ENCODE measurements at places on chromosomes 7 and 10. TPM values are rescaled to one million over a fixed set of nuclear protein-coding genes. Genes with fewer than 3 reads are reported as not detected.

GRCh38 chr7:16344927-16345326, 76.4 kb downstream of the CRPPA start:
- DNase-seq, result no peak

GRCh38 chr10:10313149-10313835, 704.4 kb upstream of the CELF2 start:
- DNase-seq, result no peak

DNA sequence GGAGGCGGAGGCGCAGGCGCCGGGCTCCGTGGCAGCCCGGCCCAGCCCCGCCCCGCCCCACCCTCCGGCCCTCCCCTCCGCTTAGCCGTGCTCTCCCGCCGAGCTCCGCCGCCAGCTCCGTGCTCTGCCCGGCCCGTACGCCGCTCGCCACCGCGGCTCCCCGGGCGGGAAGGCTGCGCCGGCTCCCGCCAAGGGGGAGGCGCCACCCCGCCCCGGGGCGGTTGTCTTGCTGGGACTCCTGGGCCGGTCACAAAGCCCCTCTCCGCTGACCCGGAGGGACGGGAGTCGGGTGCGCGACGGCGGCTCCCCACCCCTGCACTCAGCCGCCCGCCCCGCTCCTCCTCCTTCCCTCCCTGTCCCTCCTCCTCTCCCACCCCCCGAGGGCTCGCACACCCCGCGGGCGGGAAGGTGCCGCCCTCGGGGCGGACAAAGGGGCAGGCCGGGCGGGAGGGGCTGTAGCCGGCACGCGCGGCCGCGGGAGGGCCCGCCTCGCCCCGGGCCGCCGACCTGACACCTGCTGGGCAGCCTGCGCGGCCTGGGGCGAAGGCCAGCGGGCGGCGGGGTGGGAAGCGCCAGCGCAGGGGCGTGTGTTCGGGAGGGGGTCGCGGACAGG, 11.5 kb upstream of the SP8 start:
- DNase-seq, result peak; percentile 29

DNA sequence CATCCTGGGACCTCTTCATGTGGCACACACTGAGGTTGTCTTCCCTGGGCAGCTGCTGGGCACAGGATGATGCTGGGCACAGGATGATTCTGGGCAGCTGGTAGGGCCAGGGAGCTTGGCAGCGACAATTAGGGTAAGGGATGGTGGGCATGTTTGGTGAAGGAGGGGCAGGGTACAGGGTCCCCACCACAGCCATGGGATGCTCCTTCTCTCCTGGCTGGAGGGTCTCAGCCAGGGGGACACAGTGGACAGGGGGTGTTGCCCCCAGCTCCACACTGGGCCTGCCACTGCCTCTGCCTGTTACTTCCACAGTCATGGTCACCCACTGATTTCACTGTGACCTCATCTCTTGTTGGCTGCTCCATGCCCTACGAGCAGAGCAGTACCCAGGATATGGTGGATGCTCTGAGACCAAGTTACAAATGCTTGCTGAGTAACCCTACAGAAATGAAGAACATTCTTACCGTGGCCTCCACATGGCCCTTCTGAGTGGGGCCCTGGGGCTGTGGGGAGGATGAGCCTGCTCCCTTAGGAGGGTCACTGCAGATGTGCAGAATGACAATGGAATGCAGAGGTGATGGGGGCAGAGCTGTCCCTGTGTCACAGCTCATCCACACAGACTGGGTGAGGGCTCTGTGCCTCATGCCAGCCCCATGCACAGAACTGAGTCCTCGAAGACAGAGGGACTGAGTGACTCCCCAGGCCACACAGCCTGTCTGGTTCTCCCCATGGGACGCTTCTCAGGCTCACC, 28.4 kb upstream of the RET start:
- no peak for DNase-seq

DNA sequence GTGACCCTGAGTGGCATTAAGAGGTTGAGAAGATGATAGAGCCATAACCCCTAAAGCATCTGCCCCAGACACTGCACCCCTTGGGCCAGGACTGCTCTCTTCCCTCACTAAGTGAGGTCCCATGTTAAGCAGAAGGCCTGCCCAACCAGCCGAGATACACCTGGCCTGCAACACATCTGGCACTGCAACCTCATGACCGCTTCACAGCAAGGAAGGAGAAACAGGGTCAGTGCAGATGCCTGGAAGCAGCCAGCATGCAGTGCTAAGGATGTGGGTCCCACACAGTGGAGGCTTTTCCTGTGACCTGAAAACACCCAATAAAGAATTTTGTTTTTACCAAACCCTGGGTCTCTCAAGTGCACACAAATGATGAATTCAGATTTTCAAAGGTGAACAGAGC, 7.4 kb downstream of the NOD1 start:
- no peak for DNase-seq

GRCh38 chr7:46360811-46361210, 439.7 kb upstream of the IGFBP3 start:
- DNase-seq, result no peak

- DNase-seq, result no peak
These were observed 39.9 kb downstream of the PHYHIPL start for GRCh38 chr10:59216178-59216869.

DNA sequence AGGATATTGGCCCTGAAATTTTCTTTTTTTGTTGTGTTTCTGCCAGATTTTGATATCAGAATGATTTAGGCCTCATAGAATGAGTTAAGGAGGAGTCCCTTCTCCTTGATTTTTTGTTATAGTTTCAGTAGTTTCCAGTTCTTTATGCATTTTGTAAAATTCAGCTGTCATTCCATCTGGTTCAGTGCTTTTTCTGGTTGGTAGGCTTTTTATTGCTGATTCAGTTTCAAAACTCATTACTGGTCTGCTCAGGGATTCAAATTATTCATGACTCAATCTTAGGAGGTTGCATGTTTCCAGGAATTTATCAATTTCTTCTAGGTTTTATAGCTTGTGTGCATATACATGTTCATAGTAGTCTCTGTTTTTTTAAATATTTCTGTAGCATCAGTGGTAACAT, 10.1 kb upstream of the TMEM196 start:
- DNase-seq, result no peak

GRCh38 chr10:110215286-110216170, 8.1 kb downstream of the MXI1 start:
- no peak for DNase-seq

DNA sequence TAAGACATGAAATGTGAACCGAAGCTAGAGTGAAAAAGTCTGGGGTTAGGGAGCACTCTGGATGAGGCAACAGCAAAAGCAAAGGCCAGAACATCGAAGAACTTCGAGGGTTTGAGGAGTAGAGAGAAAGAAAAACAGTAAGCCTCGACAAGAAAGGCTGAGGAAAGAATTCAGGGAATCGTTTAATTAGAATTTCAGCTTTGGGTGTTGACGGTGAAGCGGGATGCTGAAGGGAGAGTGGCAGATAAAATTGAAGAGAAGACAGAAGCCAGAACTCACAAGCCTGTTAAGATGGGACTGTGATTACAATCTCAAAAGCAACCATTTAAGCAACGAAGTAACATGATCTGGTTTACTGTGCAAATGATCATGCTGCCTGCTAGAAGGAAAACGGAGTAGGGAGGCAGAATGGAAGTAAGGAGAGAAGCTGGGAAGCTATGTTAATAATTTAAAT, 2.1 kb downstream of the TRDMT1 start:
- DNase-seq, result no peak

- no peak for DNase-seq
These were observed 35.0 kb downstream of the PIK3AP1 start for GRCh38 chr10:96685306-96685705.

GRCh38 chr7:95433952-95434556, 774 bp downstream of the PON2 start:
- DNase-seq, result no peak

DNA sequence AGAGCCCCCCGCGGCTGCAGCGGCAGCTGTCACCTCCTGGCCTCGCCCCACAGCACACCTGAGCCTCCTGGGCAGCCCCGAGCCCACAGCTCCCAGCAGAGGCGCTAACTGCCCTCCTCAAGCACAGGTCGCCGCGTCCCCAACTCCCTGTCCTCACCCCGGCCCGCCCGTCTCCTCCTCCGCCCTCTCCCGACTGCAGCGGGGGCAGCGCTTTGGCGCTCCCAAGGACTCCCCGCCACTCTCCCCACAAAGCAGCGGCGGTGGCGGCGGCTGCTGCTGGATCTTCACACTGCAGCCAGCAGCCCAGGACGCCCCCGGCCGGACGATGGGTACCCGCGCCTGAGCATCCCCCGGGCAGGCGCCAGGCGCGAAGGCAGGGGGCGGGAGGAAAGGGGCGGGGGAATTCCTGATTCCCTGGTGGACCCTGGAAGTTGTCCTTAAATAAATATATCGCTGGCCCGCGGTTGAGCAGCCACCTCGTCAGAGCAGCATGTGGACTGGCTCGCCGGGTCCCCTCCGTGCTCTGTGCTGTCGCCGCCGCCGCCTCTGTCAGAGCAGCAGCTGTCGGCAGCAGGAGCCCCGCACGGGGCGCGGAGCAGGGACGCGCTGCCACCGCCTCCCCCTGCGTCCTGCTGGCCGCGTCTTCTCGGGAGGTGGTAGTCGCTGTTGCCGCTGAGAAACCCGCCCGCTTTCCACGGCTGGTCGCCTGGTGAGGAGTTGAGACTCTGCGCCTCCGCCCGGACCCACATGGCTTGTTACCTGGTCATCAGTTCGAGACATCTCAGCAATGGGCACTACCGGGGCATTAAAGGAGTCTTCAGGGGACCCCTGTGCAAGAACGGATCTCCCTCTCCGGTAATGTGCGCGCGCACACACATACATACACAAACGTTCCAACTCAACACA, at the start of gene ZNF804B:
Gene ZNF804B, plus strand, starts transcription at position 471 of the 906 bp plus-strand sequence. Its CDS starts 277 bp downstream, at position 748.
- no peak for DNase-seq

DNA sequence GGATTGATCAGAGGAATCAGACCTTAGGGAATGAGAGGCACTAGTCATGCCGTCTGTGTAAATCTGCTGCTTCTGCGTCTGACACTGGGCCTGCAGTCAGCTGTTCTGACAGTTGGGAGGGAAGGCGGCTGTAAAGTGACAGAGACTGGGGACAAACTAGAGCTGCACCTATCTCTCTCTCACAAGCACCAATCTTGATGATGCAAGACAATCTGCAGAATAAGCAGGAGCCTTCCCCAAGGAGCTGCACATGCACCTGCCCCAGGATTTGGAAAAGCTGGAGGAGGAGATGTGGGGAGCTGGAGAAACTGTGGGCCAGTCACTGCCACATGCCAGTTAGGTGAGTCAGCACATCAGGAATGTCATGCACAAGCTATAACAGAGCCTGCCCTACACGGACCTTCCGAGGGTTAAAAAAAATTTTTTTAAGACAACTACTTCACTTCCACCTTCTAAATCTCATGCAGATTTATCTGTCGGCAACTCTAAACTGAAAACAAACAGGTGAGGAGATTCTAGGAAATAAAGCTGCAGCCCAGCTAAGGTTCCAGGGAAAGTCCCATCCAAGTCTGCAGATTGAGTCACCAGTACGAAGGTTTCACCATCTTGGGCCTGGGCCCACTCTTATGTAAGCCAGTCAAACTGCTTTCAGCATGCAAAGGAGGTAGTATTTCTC, 39.2 kb downstream of the ENO4 start:
- no peak for DNase-seq

GRCh38 chr10:42635098-42635497, 3.3 kb downstream of the ZNF33B start:
- no peak for DNase-seq

- DNase-seq, result no peak
These were observed 1.0 kb downstream of the CYP51A1 start for GRCh38 chr7:92133133-92133736.

GRCh38 chr7:84002348-84002747, 192.2 kb downstream of the SEMA3A start:
- DNase-seq, result no peak

DNA sequence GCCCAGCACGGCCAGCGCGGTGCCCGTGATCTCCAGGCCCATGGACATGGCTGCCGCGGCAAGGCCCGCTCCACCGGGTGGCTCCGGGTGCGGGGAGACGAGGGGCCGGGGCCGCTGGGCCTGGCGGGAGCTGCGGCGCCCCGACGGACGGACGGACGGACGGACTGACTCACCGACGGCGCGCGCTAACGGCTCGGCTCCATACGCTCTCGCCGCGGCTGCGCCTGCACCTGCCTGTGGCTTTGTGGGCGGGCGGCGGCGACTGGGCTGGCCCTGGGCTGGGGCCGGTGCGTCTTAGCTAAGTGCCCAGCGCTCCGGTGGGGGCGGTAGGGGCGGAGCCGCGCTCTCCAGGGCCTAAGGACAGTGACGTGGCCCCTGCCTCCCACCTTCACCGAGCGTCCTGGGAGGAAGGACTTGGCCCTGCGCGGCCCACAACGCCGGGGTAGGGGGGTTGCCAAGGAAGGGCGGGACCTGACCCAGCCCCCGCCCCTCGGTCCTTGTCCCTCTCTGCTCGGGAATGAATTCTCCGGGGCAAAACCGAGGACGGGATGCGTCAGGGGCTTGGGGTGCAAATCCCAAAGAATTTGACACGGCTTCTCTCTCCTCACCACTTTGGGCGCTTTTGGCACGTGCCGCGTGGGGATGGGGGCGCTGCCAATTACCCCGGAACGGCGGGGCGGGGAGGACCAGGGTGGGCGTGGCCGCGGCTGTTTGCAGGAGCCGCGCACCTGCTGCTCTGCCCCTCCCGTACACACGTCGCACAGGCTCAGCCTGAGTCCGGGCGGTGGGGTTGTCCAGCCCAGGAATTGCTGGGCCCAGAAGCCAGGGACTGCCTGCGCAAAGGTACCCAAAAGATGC, at the start of gene CLDN3:
Gene CLDN3, minus strand, starts transcription at position 269 of the 858 bp plus-strand sequence. Its CDS starts 221 bp downstream, at position 48.
- DNase-seq, result peak; percentile 15

DNA sequence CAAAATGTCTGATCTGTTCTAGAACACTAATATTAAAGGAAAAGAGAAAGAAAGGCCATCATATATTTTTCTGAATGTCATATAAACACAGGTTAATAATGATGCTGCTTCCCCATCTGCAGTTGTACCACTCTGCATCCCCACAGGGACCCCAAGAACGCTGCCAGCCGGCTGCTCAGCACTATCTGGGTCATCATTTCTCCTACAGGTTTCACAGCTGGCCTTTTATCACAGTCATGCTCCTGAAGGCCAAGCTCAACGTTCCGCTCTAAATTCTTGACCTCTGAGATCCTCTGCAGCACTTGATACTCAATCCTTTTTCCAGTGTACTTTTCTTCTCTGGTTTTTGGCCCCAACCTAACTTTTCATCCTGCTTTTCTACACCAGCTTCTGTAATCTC, 4.8 kb downstream of the IDI1 start:
- no peak for DNase-seq

GRCh38 chr7:128164955-128165670, 76.0 kb upstream of the LEP start:
- DNase-seq, result no peak

- no peak for DNase-seq
These were observed 266.0 kb downstream of the MAD1L1 start for GRCh38 chr7:1966631-1967200.

- DNase-seq, result peak; percentile 90
These were observed 10.6 kb upstream of the GIMAP4 start for GRCh38 chr7:150556521-150557138.

GRCh38 chr10:109898666-109899355, 24.5 kb downstream of the XPNPEP1 start:
- DNase-seq, result no peak

The NANOS1 gene
- total RNA-seq, result 0.27 TPM

The AVL9 gene
- total RNA-seq, result 31.8 TPM

The CDH23 gene
- total RNA-seq, result 5.6 TPM

The CTAGE15 gene
- total RNA-seq, result 1.2 TPM

The TEX47 gene
- not detected for total RNA-seq

The CDK5 gene
- 7.6 TPM for total RNA-seq

The PPP1R17 gene
- total RNA-seq, result not detected

The SKIDA1 gene
- total RNA-seq, result 0.10 TPM

The COL13A1 gene
- not detected for total RNA-seq

The NPSR1 gene
- not detected for total RNA-seq

The FXYD4 gene
- total RNA-seq, result not detected

The GHITM gene
- total RNA-seq, result 77.9 TPM
